Fibroblast of gingiva (primary cell): ENCODE measurements at places on chromosomes 6 and 20.

- peak; percentile 74 for DNase-seq
Observed at GRCh38 chr20:44552950-44553908, 29.1 kb upstream of the PKIG start.

- peak; percentile 93 for DNase-seq
Observed at GRCh38 chr6:24743265-24743943, 24.4 kb upstream of the C6orf62 start.

DNA sequence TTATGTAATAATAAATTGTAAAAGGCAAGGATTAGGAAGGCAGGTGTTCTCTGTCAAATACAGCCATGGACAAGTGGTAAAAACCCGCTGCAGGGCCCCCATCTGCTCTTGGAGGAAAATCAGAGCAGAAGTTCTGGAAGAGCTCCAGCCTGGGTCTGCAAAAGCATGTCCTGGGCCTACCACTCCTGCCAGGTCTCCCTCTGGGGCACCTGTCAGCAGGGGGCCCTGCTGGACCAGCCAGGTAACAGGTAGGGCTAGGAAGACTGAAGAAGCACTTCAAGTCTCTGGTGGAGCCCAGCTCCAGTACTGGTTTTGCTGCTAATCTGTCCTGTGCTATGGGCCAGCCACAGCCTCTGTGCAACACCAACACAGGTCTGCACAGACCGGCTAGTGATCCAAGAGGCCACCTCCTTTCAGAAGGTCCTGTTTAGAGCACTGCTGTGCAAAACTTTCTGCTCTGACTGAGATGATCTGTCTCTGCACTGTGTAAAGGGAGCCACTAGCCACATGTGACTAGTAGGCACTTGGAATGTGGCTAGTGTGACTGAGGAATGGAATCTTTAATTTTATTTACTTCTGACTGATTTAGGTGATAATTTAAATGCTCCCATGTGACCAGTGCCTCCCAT is 30.2 kb downstream of the RRBP1 start:
- no peak for DNase-seq

GRCh38 chr6:3729603-3730344 is 21.7 kb downstream of the PXDC1 start:
- no peak for DNase-seq

DNA sequence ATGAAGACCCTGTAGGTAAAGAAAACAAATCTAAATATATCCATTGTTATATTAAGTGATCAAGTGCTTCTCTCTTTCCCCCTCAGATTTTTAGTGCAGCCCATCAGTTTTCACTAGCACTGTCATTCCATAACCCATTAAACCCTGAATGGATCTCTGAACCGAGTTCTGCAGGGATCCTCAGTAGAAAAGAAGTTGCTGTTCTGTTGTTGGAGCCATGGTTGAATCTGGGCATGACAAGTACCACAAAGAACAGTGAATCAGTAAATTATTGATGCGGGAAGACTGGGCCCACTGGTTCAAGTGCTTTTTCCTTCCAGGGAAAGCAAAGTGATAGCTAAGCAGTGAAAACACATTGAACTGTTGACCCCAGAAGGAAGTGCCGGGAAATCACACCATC is 60.4 kb downstream of the LAMP5 start:
- no peak for DNase-seq

DNA sequence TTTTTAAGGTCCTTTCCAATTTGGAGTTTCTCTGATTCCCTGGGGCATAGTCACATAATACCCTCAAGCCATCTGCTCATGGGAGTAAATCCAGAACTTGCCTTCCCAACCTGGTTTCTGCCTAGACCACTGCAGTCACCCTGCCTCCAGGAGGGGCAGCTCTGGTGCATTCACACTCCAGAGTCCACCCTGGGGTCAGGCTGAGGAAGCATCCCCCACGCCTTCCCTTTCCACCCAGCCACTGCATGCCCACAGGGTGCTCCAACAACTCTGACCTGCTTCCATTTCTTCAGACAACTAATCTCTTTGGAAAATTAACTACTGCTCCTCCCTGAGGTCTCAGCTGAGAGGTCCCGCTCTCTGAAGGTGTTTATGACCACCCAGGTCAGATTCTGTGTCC is 211.4 kb upstream of the RIN2 start:
- no peak for DNase-seq

DNA sequence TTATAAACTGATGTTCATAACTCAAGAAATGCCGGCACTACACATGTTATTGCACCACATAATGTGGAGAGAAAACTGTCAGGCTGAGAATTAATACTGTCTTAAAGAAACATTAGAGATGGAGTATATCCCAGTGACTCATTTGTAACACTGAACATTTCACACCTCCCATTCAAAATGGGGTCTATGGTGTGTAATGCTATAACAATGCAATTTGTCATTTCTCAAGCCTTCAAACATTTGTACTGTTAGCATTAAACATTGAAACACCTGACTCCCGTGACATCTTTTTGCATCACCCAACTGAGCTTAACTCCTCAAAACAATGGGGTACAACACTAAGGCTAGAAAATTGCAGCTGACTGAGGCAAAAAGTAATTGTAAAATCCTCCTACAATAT is 151.7 kb downstream of the DST start:
- no peak for DNase-seq

DNA sequence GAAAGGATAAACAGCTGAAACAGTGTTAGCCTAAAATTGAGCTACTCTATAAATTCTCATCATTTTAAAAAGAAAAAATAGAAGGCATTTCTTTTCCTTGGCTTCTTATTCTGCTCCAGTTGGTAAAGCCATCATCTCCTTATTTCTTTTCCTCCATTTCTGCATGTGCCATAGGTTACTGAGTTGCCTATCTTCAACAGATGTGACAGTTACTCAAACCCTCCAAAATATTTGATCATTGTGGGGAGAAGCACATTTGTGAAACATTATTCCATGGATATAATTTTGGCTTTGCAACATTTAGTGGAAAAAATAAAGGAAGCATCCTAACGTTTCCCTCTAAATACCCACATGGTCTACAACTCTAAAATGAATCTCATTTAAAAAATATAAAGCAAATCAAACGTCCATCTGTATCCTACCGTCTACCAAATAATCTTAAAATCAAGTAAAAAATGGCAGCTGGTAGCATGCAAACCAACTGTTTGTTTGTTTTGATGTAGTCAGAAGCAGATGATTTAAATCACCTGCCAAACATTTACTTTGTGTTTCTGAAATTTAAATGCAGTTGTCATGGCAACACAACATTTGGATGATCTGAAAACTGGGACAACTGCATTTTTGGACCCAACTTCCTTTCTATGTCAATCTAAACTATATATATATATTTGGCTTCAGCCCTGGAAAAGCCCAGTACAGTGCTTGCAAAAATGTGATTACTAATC is 16.8 kb upstream of the SNX9 start:
- DNase-seq: no peak

DNA sequence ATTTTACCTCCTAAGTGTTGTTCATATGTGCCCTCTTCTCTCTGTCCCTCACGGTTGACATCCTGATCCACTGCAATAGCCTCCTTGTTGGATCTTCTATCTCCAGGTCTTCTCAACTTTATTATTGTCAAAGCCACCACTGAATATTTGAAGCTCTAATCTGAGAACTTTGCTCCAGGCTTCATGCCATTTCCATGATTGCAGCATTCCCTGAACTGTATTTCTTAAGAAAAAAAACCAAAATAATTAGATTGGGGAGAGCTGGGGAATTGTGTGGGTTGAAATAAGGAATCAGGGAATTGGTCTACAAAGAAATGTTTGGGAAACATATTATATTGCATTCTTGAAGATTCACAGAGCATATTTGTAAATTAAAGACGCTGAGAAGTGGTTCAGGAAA is 2.5 kb upstream of the STX7 start:
- DNase-seq: no peak

DNA sequence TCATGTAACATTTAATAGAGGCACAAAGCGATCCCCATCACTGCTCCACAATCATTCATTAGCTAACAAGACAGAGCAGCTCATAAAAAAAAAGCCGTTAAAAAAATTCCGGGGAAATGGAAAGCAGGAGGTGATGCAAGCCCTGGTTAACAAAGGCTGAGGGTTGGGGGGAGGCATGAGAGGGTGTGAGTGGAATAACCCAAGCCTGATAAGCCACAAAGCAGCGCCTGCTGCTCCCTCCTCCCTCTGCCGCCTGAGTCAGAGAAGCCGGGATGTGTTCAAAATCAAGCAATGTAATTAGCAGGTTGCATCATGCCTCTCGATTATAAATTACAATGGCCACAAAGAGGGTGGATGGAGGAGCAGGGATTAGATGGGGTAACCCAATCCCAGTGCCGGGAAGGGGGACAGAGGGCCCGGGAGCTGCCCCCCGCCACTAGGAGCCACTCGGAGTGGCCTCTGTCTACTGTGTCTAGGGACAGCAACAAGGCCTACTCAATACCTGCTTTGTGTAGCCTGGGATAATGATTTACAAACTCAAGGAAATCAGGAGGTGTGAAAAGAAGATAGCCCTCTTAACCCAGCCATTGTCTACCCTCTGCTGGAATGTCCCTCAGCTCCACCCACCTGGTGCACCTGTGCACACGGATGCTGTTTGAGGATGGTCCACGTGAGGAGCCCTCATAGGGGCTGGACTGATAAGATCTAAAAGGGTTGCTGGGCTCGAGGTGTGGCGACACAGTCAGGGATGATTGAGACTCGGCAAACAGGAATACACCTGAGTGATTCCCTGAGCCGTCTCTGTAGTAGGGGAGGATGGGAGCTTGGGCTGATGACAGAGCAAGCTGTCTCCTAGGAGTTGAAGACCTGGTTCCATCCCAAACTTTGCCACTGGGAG is 156.9 kb downstream of the VEGFA start:
- DNase-seq: peak; percentile 86

GRCh38 chr20:51914758-51915157 is 112.4 kb upstream of the SALL4 start:
- no peak for DNase-seq

GRCh38 chr6:26121141-26122004 is 34.1 kb downstream of the HFE start:
- no peak for DNase-seq

GRCh38 chr6:137856138-137856898 is 10.7 kb upstream of the TNFAIP3 start:
- no peak for DNase-seq

DNA sequence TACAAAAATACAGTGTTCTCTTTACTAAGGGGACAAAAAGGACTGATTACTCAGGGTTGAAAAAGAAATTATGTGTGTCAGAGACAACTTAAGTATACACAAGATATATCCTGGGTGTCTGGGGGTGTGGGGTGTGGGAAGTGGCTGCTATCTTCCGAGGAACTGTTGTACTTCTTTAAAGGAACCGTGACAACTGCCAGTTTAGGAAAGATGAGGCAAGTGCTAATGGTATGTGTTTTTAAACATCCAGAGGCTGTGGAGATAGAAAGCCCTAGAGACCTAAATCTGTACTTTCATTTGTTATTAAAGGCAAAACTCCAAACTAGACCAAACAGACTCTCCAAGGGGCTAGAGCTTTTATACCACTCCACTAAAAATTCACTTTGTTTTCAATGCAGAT is 95.6 kb downstream of the SNAP25 start:
- DNase-seq: peak; percentile 73

GRCh38 chr6:140811642-140812041 is 1321.1 kb upstream of the GJE1 start:
- no peak for DNase-seq

GRCh38 chr20:38725931-38726803 is 1.9 kb downstream of the SLC32A1 start:
- no peak for DNase-seq

GRCh38 chr6:131811500-131811899 is 3.7 kb downstream of the ENPP1 start:
- DNase-seq: no peak

DNA sequence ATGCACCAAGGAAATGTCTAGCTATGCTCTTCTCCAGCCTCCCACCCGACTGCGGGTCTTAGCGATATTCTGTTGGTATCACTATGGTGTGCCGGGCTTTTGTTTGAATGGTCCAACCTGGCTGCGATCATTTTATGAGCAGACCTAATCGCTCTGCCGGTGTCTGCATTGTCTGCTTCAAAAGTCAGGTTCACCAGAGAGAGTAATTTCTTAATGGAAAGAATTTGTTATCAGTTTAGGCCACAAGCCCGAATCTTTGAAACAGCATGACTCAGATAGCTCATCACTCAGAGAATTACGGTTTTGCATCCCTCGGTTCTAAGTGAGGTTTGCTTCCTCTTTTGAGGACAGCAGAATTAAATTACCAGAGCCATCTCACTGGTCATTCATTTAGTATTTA is 521.0 kb upstream of the ARID1B start:
- DNase-seq: no peak

- DNase-seq: no peak
Observed at GRCh38 chr20:22456109-22456508, 128.3 kb downstream of the FOXA2 start.

GRCh38 chr6:31579119-31579505 is 3.1 kb downstream of the LTB start:
- no peak for DNase-seq

DNA sequence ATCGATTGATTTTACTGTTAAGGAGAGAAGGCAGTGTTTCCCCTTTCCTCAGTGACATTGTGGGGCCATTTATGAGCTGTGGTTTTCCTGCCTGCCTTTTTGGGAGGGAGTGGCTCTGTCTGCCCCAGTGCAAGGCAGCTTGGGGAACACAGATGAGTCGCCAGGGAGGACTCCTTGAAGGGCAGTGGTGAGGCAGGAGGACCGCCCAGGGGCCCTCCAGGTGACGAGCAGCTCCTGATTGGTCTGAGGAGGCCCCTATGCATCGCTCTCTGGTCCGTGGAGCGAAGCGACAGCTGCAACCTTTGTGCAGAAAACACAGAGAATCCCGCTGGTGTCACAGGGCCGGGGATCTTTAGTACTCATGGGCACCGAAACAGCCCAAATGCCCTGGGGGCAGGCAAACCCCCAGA is 100.3 kb downstream of the TMEM242 start:
- DNase-seq: no peak

GRCh38 chr6:47235421-47235820 is 74.3 kb downstream of the TNFRSF21 start:
- DNase-seq: no peak

- no peak for DNase-seq
Observed at GRCh38 chr20:4633379-4633778, 88.3 kb upstream of the PRND start.

- no peak for DNase-seq
Observed at GRCh38 chr6:166317261-166318212, 9.3 kb upstream of the PRR18 start.

DNA sequence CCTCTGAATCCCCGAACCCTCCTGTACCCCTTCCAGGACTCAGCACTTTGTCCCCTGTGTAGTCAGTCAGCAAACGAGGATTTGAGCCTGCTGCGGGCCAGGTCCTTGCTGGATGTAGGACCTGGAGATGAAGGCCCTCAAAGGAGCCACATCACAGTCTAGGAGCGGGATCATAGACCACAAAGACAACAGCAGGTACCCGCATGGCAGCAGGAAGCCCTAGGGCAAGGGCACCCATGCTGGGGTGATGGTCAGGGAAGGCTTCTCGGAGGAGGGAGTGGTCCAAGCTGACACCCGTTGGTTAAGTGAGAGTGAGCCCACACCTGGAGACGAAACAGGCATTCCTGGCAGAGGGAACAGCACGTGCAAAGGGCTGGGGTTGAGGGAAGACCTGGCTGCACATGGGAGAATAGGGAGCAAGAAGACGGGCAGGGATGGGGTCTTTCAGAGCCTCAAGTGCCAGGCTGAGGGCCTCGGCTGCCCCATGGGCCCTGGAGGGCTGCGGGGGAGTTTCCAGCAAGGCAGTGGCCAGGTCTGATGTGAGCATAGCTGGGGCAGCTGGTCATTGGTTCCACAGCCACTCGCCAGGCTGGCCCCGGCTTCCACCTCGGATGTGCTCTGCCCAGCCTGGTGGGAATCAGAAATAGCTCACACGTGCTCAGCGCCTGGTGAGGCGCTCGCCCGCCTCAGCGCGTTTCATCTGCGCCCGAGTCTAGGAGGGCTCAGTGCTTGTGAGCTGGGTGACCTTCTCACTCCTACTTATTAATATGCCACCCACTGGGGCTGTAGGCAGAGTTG is 15.0 kb downstream of the DLGAP4 start:
- no peak for DNase-seq
